A549 (cell line): ENCODE measurements at places on chromosomes 5 and 9. TPM values are rescaled to one million over a fixed set of nuclear protein-coding genes. Genes with fewer than 3 reads are reported as not detected.

DNA sequence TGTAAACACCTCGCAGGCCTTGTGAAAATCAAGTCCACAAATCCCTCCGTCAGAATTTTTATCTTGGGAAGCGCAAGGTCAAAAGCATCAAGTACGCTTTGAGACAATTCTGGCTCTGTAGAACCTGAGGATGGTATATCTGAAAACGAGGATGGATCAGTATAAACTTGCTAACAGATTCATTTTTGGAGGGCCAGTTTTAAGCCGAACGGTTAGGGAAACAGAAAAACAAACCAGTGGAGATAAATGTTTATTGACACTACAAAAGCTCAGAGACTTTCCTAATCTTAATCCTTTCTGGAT, 352 bp upstream of the PGGT1B start:
- DNase-seq = no peak

The ARL14EPL gene
- 0.05 to 0.12 TPM (median 0.12 TPM) in 3 replicates for polyA plus RNA-seq

DNA sequence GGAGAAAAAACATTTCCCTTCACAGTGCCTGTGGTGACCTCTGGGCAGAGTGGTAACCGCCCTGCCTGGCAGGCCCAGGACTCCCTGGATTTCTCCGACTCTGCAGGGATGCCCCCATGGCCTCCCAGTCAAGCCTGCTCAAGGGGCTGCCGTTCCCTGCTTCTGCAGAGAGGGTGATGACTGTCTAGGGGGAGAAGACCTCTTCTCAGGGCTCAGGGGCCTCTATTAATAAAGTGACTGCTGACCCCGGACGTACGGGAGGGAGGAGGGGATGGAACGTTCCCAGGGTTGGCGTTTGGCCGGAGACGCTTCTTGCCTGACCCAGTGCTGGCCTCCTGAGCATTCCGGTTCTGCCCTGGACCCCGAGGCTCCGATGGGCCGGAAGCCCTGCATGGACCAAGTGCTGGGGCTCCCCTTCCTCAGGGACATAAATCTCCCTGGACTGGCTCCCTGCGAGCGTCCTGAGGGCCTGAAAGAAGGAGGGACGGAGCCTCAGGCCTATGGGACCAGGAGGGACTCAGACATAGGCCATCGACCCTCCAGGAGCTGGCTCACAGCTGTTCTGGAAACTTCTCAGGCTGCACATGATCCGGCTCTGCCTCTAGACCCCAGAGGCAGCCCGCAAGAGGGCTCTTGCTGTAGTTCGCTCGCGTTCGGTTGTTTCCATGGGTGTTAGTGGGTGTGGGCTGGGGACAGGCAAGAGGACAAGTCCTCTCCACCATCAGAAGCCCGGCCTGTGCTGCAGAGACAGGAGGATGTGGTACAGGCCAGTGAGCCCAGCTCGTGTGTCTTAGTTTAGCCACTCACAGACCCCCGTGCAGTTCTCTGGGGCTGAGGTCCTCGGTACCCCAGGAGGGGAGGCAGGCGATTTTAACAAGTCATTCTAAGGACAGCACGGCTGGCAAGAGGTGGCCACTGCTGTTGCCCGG, 8.1 kb upstream of the RNU6ATAC start:
- no peak for DNase-seq

DNA sequence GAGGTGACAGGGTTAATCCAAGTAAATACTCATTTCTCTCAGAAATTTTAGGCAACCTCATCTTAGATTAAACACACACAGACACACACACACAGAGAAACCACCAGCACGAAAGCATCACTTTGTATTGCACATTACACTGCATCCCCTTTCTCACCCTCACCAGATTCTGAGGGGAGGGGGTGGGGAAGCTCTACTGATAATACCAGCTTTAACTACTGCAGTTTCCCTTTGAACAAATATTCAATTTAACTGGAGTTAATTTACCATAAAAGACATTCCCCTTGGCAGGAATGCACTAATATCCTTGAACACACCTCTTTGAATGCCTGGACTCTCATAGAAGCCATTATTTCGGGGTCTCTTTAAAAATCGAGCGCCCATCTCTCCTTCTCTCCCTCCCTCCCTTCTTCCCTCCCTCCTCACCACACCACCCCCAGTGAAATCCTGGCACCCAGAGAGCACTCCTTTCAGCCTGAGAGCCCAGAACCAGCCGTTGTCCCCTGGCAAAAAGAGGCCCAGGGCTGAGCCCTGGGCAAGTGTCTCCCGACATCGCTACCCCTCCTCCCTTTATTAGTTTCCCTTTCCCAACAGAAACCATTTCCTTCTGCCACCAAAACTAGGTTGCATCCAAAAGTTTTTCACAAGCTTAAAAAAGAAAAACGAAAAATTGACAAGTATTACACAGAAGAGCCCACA, 2.8 kb upstream of the NFIB start:
- DNase-seq = no peak

GRCh38 chr5:100900142-100900795, 2.8 kb downstream of the ST8SIA4 start:
- peak; percentile 53 for DNase-seq

The RASGRF2 gene
- 1.4 to 2.2 TPM (median 1.8 TPM) in 3 replicates for polyA plus RNA-seq

DNA sequence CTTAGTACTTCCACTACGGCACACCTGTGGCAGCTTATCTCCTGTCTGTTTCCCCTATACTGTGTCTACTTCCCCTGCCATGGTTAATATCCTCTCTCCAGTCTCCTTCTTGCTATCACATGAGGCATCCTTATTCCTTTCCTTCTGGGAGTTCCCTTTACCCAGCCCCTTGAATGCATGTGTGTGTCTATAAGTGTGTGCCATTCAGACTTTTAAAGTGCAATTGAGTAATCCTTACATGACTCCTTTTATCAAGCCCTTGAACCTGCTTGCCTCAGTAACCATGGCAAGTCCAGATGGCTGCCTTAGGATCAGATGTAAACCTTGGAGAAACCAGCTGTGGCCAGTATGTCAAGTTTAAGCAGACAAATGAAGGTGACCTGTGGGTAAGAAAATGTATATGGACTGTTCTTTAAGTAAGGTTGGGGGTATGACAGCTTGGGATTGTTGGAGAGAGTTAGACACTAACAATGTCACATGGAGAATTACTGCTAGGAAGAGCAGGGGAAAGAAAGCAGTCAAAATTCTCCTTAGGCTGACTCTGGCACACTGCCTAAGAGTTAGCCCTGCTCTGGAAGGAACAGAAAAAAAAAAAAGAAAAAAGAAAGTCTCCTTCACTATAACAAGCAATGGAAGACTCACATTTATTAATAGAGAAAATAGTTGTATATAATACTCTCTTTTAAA, 142.1 kb downstream of the HINT1 start:
- DNase-seq = no peak

DNA sequence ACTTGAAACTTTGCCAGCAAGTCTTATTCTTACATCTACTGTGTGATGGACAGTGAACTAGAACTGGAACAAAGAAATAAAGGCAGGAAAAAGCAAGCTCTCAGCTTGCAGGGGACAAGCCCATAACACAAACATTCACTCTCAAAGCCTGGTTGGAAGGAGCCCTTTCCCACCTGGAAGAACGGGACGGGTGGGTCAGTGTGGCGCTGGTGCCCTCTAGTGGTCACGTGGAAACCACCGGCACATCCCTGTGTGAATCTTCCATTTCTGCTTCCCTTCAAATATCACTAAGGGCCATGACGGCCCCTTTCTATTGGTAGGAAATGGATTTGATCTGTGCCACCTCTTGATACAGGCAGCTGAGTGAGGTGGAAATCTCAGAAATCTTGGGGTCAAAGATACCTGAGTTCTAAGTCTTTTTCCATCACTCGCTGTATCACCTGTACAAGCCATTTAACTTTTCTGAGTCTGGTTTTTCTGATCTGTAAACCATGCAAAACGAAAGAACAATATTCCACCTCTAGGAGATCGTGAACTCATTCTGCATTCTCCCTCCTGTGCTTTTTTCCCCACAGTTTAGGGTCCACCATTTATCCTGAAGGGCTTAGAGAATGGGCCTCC, 211.6 kb downstream of the MSX2 start:
- peak; percentile 57 for DNase-seq

The CAVIN4 gene
- 0.62 to 0.86 TPM (median 0.79 TPM) in 3 replicates for polyA plus RNA-seq

GRCh38 chr9:105026451-105026850, 98.5 kb upstream of the ABCA1 start:
- no peak for DNase-seq

- DNase-seq = no peak
Measured at GRCh38 chr5:43619380-43619779, 16.4 kb downstream of the NNT start.

DNA sequence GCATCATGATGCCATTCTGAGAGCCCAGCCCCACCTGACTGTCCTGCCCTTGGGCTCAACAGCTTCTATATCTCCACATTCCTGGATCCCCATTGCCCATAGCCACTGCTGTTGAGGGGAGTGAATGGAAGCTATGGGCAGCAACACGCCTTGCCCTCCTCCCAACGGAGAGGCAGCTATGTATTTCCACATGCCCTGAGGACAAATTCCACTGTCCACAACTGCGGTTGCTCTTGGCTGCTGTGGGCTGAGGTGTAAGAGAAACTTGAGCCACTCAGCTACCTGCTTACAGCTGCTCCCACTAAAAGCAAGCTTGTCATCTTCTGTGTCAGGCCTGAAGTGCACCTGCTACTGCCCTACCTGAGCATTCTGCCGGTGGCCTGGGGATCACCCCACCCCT, 222.9 kb downstream of the PSAT1 start:
- DNase-seq = no peak

GRCh38 chr5:147112899-147113298, 121.9 kb upstream of the STK32A start:
- no peak for DNase-seq

The TTC23L gene
- polyA plus RNA-seq = 0.17 TPM in 3 replicates

The FXN gene
- polyA plus RNA-seq = 20.5 to 22.5 TPM (median 22.4 TPM) in 3 replicates

The SLC4A9 gene
- not detected in 3 replicates for polyA plus RNA-seq

The WDR36 gene
- 15.3 to 17.5 TPM (median 15.3 TPM) in 3 replicates for polyA plus RNA-seq

- no peak for DNase-seq
Measured at GRCh38 chr5:77230727-77231470, 20.4 kb downstream of the PDE8B start.

The PHF24 gene
- not detected in 3 replicates for polyA plus RNA-seq

DNA sequence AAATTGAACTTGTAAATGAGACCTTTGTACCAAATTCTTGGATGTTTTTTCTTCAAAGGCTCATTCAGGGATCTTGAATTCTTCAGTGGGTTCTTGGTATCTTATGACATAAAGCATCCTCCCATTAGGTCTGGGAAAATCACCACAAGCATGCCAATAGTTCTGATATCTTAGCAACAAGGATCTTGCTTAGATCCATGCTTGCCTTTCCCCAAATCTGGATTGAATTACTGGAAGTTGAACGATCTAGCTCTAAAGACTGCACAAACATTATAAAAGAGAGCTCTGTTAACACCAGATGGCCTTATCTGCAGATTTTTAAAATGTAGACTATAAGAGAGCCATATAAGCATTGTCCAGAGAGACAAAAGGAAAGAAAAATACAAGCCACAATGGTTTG, 266.3 kb downstream of the RAB3C start:
- no peak for DNase-seq

The TBC1D13 gene
- 12.4 to 14.0 TPM (median 13.9 TPM) in 3 replicates for polyA plus RNA-seq

The GMCL2 gene
- not detected in 3 replicates for polyA plus RNA-seq

- DNase-seq = no peak
Measured at GRCh38 chr9:88737031-88737430, 202.1 kb downstream of the NXNL2 start.

- no peak for DNase-seq
Measured at GRCh38 chr9:4303006-4303405, 3.1 kb upstream of the GLIS3 start.

The RECK gene
- polyA plus RNA-seq = 5.0 to 5.7 TPM (median 5.1 TPM) in 3 replicates

DNA sequence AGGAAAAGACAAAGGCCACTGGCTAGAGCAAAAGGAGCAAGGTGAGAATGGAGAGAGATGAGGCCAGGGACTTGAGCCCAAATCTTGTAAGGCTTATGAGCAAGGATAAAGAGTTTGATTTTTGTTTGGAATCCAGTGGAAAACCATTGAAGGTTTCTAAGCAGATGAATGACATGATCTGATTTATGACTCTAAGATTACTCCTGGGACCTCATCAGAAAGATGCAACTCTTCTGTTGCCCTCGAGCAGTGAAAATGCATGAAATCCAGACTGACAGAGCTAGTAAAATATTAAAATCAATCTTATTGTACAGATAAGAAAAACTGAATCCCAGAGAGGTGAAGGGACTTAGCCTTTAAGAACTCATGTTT, 677 bp downstream of the MFAP3 start:
- no peak for DNase-seq

GRCh38 chr5:61301341-61302199, 30.5 kb upstream of the ZSWIM6 start:
- DNase-seq = peak; percentile 96
